Aorta (tissue), 5 donors: ENCODE measurements at places on chromosomes 3 and 15.

DNA sequence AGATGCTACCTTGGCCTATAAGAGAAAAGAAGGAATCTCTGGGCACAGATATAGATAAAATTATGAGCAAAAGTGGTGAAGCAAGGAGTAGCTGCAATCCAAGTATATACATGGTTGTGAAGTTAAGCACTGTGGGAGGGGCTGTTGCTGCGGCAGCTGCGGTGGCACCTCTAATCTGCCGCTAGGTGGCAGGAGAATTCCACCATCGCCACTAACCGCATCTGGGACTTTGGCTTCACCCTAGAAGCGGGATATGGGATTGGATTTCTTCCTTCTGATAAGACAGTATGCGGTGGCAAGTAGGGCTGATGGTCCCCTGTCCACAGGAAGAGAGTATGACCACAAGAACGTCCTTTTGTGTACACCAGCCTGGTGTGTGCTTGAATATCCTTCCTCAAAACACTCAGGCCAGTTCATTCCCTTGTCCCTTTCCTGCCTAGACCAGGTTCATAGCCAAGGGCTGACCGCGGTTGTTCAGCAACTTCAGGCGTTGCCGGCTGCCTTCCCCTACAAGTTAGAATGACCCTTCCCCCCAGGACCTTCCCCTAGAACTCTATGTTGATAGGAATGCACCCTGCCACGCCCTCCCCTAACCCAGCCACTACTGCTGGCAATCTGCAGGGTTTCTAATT, 5.1 kb downstream of the MAGEL2 start:
- no peak for DNase-seq

- DNase-seq, result no peak
Measured at GRCh38 chr15:33068511-33068990, 126.0 kb downstream of the FMN1 start.

GRCh38 chr3:8341821-8342247, 159.8 kb upstream of the LMCD1 start:
- DNase-seq, result no peak

DNA sequence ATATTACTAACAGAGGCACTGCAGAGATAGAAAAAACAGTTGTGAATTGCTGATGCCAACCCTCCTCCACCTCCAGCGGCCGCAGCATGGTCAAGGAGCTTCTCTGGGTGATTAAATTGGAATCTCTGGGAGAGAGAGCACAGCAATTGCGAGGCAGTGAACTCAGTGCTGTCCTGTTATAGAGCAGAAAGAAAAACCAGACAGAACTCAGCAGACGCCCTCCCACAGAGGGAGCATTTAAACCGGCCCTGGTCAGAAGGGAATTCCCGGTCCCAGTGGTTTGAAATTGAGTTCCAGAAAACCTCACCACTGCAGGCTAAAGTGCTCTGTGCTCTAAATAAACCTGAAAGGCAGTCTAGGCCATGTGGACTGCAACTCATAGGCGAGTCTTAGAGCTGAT, 175.4 kb downstream of the SQOR start:
- DNase-seq, result no peak

- DNase-seq, result no peak
Measured at GRCh38 chr3:94520364-94520763, 457.5 kb downstream of the NSUN3 start.

- DNase-seq, result peak; percentile 80
Measured at GRCh38 chr15:78212546-78213424, 21.6 kb downstream of the ACSBG1 start.

DNA sequence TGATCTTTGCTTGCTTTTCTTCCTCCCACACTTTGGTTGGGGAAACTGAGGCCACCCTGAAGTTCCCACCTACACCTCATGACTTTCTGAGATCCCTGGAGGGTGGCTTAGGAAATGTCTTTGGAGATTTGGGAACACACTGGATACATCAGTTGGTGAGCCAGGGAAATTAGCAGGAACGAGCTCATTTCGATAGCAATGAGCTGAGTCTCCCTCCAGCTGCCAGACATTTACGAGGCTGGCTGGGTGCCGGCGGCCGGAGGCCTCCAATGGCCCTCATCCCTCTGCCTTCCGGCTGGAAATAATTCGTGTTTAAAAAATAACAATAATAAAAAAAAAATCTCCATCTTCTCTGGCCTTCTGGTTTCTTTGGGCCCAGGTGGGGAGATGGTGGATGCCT, 38.8 kb downstream of the SMAD6 start:
- peak; percentile 90 for DNase-seq

DNA sequence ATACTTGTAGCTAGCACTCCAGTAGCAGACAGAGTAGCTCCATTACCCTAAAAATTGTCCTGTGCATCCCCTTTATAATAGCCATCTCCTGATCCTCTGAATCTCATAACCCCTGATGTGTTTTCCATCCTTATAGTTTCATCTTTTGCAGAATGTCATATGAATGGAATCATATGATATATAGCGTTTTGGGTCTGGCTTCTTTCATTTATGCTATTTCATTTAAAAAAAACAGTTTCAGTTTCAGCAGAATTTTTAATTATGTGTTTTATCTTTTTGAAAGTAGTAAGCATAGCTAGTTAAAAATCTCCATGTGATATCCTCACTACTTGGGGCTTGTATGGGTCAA, 132.7 kb downstream of the KLF13 start:
- no peak for DNase-seq

GRCh38 chr3:24428481-24428880, 66.2 kb downstream of the THRB start:
- DNase-seq, result no peak

DNA sequence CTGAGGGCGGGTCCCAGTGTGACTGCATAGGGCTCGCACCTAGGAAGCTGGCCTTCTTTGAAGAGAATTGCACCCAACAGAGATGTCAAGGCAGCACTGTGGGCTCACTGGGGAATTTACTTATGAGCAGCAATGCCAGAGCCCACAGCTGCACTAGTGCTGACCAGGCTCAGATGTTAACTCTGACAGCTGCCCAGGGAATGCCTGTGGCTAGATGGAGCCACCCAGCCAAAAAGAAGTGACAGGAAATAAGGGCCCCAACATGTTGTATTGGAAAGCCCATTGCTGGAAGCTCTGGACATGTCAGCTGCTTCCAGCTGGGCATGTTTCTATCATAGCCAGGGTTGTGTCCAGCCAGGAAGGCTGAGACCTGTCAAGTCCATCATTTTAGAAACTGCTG, 90.9 kb upstream of the ZNF280D start:
- DNase-seq, result no peak

DNA sequence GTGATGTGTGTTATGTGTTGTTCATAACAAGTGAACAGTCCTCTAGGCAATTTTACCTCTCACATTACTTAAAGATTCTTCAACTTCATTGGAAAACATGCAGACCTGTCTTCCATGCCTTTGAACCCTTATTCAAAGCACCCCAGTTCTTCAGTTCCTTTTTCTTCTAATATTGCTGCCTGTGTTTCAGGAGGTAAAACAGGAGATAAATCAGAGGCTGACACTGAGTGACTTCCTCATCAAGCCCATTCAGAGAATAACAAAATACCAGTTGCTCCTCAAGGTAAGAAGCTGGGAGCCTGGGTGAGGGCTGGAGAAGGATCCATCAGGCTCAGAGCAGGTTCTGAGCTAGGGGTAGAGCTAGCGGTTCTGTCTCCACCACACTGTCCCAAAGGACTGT, 71.1 kb upstream of the UMPS start:
- no peak for DNase-seq

DNA sequence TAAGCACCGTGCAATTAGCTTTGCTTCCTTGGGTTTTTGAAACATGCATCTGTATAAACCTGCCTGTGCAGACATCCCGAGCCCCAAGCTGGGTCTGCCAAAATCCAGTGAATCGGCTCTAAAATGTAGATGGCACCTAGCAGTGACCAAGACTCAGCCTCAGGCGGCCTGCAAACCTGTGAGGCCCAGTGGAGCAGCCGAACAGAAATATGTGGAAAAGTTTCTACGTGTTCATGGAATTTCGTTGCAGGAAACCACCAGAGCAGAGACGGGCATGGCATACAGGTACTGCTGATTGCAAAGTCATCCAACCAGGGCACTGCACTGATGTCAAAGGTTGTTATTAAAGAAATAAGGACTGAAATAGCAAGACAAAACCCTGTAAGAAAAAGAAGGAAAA, 22.8 kb downstream of the KCNAB1 start:
- DNase-seq, result no peak

DNA sequence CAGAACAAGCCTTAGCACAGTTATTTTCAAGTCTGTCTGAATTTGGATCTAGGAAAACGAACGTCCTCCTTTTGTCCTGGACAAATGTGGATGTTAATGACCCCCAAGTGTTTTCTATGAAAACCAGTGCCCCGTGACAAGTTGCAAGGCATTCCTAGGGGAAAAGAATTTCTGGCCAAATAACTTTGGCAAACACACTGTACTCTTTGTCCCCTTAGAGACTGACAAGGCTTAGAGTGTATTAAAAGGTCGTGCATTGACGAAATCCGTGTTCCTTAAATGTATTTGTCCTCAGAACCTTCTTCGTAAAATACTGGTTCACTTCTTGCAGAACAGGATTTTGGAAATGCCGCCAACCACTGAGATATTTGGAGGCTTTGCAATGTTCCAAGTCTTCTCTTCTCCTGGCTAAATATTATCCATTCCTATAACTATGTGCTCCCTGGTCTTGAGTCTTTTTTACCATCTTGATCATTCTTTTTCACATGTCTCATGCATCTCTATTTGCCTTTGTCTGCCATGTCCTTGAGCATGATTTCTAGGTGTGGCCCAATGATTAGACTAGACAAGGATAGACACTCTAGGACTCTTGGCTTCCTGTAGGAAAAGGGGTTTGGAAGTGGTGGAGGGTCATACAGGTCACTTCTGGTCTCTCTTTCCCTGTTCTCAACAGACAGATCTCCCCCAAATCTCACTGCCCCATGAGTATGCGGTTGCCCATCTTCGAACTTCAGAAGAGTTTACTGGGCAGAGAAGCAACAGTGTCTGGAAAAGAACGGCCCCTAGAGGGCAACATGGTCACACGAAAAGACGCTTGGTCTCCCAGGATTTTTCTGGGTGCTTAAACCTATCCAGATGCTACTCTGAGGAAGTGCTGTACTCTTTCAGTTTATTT, 117.5 kb downstream of the EDEM1 start:
- DNase-seq, result no peak

GRCh38 chr3:65761446-65762234, 277.1 kb downstream of the MAGI1 start:
- no peak for DNase-seq

DNA sequence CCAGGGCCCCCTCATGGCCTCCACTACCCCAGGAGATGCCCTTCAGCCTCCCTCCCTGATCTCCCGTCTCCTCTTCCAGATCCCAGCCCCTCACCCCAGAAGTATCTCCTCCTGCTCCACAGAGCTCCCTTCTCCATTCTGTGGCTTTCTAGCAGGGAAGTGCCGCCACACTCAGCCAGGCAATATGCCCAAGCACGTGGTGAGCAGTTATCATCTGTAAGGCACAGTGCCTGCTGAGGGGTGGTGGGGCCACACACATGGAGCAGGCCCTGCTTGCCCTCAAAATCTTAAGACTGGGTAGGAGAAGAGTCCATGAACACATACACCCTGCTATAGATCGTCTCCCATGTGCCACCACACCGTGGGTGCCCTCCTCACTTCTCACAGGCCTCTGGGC, 2.4 kb upstream of the PHGR1 start:
- no peak for DNase-seq

- no peak for DNase-seq
Measured at GRCh38 chr15:67156426-67156825, 91.0 kb downstream of the SMAD3 start.

DNA sequence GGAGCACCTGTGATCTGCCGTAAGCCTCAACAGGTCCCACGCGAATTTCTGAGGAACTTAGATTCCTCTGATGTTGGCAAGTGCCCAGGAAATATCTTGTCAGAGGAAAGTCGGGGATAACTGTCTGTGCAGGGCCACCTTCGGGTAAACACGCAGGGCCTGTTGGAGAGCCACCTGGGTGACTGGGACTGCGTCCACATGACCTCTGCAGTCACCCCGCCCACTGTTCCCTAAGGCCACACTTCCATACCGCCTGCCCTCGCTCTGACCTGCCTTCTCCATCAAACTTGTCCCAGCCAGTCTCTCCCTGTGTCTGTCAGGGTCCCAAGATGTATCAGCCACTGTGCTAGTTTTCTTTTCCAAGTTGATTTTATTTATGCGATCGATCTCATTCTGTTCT, 28.7 kb downstream of the BFSP2 start:
- no peak for DNase-seq

DNA sequence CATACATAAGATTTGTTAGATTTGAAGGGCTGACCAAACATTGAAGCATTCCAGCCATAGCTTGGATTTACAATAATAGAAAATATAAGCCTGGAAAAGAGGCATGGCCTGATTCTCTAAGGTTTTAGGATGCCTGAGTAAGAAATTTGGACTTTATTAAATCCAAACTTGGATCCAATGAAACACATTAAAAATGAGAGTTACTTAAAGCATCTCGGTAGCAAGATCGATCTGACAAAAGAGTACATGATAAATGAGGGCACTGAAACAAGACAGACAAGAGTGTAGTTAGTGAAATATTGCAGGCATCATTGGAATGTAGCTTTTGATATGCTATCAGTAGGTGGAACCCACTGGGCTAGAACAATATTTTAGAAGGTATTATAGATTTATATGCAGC, 855.7 kb upstream of the DPPA4 start:
- DNase-seq, result no peak

GRCh38 chr15:40873694-40874561, at the start of gene RHOV:
Gene RHOV, minus strand, starts transcription at chr15:40874234. Its CDS starts 95 bp downstream, at chr15:40874139.
- DNase-seq, result peak; percentile 84

DNA sequence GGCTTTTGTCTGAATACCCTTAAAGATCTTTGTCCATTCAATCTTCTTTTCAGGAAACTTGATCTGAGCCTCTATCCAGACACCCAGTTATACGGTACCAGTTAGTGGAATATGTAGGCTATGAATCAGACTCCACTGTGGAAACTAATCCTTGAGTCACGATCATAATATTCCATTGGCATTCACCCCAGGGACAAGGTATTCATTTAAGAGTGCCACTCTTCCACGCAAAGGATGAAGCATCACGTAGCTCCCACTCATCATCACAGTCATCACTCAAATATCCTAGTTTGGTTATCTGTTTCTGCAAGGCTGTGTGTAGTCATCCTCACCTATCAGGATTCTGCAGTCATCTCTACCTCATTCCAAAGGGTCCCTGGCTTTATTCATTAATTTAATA, 85.6 kb downstream of the NEDD4 start:
- no peak for DNase-seq

GRCh38 chr15:91253605-91254004, 153.5 kb downstream of the SV2B start:
- DNase-seq, result no peak

DNA sequence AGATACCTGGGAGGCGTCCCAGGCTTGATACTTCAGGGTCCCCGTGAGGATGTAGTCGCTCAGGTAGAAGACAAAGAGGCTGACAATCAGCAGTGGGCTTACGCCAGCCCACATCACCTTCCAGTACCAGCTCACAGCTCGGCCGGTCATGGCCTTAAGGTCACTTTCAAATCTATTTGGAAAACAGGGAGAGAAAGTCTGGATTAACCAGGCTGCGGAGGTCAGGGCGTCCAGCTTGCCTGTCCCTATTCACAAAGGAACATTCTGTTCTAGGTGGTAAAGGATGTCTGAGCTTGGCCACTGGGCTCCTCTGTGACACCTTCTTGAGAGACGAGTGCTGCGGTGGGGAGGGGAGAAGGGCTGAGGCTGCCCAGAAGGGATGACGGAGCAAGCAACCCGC, 36.5 kb downstream of the SLC6A20 start:
- DNase-seq, result no peak

- peak; percentile 51 for DNase-seq
Measured at GRCh38 chr15:58064980-58065444, 499 bp downstream of the ALDH1A2 start.
